ENCODE measurements at places on chromosomes 3 and 15. TPM values are rescaled to one million over a fixed set of nuclear protein-coding genes. Genes with fewer than 3 reads are reported as not detected.

Gene SAXO2
- total RNA-seq: not detected

DNA sequence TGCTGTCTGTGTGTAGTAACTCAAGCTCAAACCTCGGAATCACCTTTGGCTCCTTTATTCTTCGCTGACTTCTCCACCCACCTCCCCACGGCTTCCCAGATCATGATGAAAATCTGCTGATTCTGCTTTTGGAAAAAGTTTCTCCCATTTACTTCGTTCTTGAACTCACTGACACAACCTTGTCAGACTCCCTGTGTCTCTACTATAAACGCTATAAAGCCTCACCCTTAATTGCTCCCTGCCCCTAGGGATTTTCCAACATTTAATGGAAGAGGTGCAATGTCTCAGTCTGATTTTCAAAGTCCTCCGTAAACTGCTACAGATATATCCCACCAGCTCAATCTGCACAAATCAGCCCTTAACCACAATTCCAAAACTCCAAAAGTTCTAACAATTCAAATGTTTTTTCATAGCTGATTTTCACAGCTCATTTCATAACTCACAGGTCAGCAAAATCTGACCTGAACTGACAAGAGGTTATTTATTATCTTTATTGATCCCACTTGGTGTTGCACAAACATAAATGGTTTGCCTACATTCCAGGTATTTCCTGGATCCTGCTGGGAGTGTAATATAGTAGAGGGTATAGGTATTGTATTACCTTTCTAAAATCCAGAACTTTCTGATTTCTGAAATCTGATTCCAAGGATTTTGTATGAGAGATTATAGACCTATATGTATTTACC is 129.4 kb downstream of the PLD1 start:
- H3K27ac ChIP-seq: no peak overlapping the region
- H3K27me3 ChIP-seq: no peaks in the 10 kb centered on the region
- no peaks in the 10 kb centered on the region for H3K4me1 ChIP-seq
- DNase-seq: no peak

DNA sequence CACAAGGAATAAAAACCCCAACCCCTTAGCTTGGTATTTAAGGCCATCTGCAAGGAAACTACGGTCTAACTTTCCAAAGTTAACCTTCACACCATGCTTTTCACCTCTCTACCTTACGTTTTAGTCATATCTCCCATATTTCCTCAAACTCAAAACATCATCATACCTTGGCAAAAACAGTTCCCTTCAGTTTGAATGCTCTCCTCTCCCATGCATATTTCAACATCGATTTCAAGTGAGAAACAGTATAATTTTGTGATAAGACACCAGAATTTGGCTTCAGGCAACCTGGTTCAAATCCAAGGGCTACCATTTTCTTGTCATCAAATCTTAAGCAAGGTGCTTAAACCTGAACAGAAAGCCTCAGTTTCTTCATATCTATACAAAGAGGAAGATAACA is 108.2 kb downstream of the THRB start:
- peaks cover 39% of the 10 kb centered on the region for H3K4me1 ChIP-seq
- no peak overlapping the region for H3K4me3 ChIP-seq
- DNase-seq: no peak
- H3K36me3 ChIP-seq: no peaks in the 10 kb centered on the region

GRCh38 chr15:40870716-40871115 is 3.3 kb downstream of the RHOV start:
- H3K27me3 ChIP-seq: no peaks in the 10 kb centered on the region
- H3K27ac ChIP-seq: peak overlapping the region; percentile 69
- H3K4me3 ChIP-seq: no peak overlapping the region
- peaks cover 16% of the 10 kb centered on the region for H3K4me1 ChIP-seq
- DNase-seq: no peak
- H3K36me3 ChIP-seq: no peaks in the 10 kb centered on the region

DNA sequence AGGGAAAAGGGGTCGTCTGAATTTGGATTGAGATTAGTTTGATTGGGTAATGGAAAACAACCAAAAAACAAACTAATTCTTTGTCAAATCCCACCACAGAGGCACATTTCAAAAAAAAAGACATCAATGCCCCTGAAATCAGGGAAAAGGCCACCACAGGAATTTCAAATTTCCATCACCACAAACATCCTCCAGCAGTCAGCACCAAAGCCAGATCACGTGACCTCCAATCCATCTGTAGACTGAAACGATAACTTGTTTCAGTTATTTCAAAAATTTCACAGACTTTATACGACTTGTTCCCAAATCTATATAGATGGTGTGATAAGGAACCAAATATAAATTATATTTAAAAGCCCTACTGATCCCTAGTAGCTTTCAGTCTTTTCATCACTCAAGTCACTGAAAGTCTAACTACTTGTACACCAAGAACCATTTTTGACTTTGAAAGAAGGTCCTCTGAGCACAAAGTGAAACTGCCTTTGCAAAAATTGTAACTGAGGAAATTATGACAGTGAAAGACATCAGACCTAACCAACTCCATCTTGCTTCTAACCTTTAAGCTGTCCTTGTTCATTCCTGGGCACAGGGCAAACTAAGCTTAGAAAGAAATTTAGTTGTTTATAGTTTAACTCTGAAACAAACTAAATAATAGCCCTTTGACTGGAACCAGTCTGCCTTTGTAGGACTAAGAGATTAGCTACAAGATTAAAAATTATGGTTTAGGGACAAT is 48.1 kb upstream of the PLCL2 start:
- no peaks in the 10 kb centered on the region for H3K36me3 ChIP-seq
- no peak for DNase-seq
- H3K27me3 ChIP-seq: no peaks in the 10 kb centered on the region
- H3K27ac ChIP-seq: no peak overlapping the region

Gene SEMA3B
- 32.9 TPM for total RNA-seq

GRCh38 chr3:39097716-39098472 is 9.5 kb downstream of the GORASP1 start:
- H3K27ac ChIP-seq: no peak overlapping the region
- H3K4me3 ChIP-seq: no peak overlapping the region
- peaks cover 71% of the 10 kb centered on the region for H3K36me3 ChIP-seq
- H3K4me1 ChIP-seq: peaks cover 14% of the 10 kb centered on the region

DNA sequence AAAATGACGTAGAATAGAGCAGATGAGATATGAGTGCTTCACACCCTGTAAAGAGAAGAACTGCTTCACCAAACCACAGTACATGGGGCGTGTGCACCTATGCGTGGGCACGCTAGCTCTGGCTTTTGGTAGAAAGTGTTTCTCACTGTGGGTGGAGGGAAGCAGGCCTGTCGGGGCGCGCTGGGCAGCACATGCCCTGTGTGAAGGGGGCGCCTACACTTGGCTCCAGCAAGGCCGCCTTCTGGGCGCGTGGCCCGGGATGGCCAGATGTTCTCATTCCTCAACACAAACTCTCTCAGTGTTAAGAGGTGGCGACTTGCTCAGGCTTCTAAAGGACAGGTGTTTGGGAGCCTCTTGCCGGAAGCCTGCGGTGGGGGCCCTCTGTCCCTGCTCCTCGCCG is 90.0 kb downstream of the FBLN2 start:
- no peaks in the 10 kb centered on the region for H3K27me3 ChIP-seq
- H3K36me3 ChIP-seq: no peaks in the 10 kb centered on the region
- H3K4me1 ChIP-seq: no peaks in the 10 kb centered on the region
- no peak overlapping the region for H3K27ac ChIP-seq
- no peak overlapping the region for H3K4me3 ChIP-seq

- DNase-seq: no peak
- no peaks in the 10 kb centered on the region for H3K36me3 ChIP-seq
- no peaks in the 10 kb centered on the region for H3K27me3 ChIP-seq
- H3K4me3 ChIP-seq: no peak overlapping the region
- no peaks in the 10 kb centered on the region for H3K4me1 ChIP-seq
These were observed 316.2 kb downstream of the PTPRG start for GRCh38 chr3:61877359-61878138.

DNA sequence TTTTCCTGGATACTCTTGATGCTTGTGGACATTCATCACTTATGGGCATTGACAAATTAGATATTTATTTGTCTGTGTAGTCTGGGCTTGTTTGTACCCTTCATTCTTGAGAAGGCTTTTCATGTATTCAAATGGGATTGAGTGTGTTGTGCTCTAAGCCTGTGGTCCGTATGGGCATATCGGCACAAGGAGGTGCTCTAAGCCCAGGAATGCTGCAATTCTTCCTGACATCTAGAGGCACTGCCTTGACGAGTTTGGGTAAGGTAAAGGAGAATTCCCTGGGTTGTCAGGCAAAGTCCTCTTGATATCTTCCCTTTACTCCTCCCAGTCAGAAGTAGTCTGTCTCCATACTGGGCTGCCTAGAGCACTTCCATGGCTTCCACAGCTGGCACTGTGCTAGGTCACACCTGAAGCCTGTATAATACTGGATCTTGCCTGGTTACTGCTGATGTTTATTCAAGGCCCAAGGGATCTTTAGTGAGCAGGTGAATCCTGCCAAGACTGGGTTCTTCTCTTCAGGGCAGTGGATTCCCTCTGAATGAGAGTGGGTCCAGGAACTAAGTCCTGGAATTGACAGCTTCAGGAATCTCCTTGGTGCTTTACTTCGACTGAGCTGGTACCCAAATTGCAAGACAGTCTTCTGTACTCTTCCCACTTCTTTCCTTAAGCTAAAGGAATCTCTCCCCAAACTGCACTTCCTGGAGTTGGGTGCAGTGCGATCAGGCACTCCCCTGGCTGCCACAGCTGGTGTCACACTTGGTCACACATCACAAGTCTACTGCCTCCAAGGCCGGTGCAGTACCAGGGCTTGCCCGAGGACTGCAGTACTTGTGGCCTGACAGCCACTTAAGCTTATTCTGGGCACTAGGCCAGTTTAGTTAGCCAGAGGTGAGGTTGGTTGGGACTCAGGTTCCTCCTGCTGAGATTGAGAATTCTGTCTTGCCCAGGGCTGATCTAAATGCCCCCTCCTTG is 46.0 kb downstream of the GALK2 start:
- no peak overlapping the region for H3K27ac ChIP-seq
- no peak for DNase-seq
- H3K36me3 ChIP-seq: peaks cover 6% of the 10 kb centered on the region
- H3K27me3 ChIP-seq: no peaks in the 10 kb centered on the region
